ENCODE measurements at places on chromosomes 1 and 21. TPM values are rescaled to one million over a fixed set of nuclear protein-coding genes. Genes with fewer than 3 reads are reported as not detected.

The PCP4L1 gene
- total RNA-seq: not detected

The KIRREL1 gene
- 7.3 TPM for total RNA-seq

The KISS1 gene
- total RNA-seq: 3.1 TPM

The PLA2G2A gene
- total RNA-seq: 0.31 TPM
